ENCODE measurements at places on chromosomes 4 and X. TPM values are rescaled to one million over a fixed set of nuclear protein-coding genes. Genes with fewer than 3 reads are reported as not detected.

GRCh38 chr4:119152741-119153140 is 17.1 kb downstream of the MYOZ2 start:
- DNase-seq: no peak

DNA sequence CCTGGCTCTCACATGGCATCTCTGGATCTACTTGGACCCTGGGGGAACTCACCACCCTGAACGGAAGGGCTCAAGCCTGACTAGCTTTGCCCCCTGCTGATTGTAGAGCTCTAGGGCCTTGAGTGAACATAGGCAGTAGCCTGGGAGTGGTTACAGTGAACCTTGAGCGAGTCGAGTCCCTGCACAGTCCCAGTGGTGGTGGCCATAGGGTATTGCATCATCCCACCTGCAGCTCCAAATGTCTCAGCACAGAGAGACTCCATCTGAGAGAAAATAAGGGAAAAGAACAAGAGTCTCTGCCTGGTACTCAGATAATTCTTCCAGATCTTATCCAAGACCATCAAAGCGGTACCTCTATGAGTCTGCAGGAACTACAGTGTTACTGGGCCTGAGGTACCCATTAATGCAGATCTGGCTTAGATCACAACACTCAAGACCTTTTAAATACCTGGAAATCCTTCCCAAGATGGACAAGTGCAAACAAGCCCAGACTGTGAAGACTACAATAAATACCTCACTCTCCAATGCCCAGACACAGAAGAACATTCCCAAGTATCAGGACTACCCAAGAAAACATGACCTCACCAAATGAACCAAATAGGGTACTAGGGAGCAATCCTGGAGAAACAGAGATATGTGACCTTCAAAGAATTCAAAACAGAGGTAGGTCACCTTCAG is 167.5 kb upstream of the TET2 start:
- no peak for DNase-seq

DNA sequence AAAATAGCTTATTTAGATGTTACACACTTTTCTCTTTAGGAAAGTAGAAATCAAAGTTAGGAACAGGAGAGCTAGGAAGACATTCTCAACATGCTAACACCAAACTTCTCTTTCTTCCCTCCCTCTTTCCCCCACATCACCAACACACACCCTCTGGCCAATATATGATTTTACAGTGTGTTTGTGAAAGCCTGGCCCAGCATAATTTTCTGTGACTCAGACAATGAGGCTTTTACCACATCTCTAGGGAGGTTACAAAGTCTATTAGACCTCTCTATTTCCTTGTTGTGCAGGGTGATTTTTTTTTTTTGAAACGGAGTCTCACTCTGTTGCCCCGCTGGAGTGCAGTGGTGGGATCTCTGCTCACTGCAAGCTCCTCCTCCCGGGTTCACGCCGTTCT is 189.9 kb downstream of the AASDH start:
- no peak for DNase-seq

Gene RIBC1
- 2.1 TPM for total RNA-seq

Gene PPP2R3B
- total RNA-seq: 35.4 TPM

Data from sciatic nerve (tissue), 2 donors.